ENCODE measurements at places on chromosomes 16 and 17. TPM values are rescaled to one million over a fixed set of nuclear protein-coding genes. Genes with fewer than 3 reads are reported as not detected.

DNA sequence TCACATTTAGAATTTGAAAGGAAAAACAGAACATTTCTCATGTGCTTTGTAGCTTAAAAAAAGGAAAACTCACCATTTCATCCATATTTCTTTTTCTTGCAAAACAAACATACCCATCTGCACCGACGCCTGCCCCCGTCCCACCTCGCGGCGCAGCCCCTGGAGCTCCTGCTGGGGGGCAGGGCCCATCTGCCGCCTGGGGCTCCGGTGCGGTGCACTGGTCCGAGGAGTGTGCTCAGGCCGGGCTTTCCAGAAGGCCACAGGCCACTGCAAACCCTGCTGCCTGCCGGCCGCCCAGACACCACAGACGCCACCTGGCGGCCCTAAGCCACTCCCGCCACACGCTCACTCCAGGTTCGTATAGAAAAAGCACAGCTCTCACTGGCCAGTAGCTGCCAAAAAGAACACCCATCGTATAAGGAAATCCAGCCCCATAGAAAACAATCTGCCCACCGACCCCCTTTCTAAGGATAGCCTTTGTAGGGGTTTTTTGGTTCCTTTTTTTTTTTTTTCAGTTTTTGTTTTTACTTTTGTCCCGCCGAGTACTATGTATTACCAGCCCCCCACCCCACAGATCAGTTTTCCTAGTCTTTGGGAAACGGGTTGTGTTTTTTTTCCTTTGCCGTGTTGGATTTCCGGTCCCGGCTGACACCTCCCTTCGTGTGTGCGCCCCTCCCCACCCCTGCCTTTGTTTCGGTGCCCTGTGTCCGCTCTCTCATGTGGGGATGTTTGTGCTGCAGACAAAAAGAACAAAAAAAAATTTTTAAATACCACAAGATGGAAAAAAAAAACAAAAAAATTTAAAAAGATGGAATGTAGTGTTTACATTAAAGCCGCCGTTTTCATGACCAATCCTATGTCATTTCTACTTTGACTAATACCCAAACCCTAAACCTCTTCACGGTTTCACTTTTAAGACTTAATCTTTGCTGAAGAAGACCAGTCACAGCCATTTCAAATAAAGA lies 68.8 kb downstream of the AMFR start:
- DNase-seq: peak; percentile 88

GRCh38 chr17:37815536-37815935 lies 70.7 kb upstream of the HNF1B start:
- DNase-seq: no peak

GRCh38 chr17:73396431-73397277 lies 84.9 kb upstream of the CDC42EP4 start:
- DNase-seq: peak; percentile 4

GRCh38 chr16:85891776-85892166 lies 7.2 kb upstream of the IRF8 start:
- no peak for DNase-seq

GRCh38 chr17:49565948-49566491 lies 9.7 kb upstream of the NXPH3 start:
- no peak for DNase-seq

GRCh38 chr16:15770512-15770911 lies 86.3 kb downstream of the MYH11 start:
- DNase-seq: peak; percentile 77

- DNase-seq: no peak
Observed at GRCh38 chr16:35639233-35640205, 2180.1 kb downstream of the TP53TG3F start.

- no peak for DNase-seq
Observed at GRCh38 chr16:68972013-68972412, 128.7 kb downstream of the TANGO6 start.

- no peak for DNase-seq
Observed at GRCh38 chr17:49848019-49848473, at the start of gene TAC4. TAC4 (minus strand) TSS chr17:49848069; CDS start chr17:49848017, 52 bp downstream.

DNA sequence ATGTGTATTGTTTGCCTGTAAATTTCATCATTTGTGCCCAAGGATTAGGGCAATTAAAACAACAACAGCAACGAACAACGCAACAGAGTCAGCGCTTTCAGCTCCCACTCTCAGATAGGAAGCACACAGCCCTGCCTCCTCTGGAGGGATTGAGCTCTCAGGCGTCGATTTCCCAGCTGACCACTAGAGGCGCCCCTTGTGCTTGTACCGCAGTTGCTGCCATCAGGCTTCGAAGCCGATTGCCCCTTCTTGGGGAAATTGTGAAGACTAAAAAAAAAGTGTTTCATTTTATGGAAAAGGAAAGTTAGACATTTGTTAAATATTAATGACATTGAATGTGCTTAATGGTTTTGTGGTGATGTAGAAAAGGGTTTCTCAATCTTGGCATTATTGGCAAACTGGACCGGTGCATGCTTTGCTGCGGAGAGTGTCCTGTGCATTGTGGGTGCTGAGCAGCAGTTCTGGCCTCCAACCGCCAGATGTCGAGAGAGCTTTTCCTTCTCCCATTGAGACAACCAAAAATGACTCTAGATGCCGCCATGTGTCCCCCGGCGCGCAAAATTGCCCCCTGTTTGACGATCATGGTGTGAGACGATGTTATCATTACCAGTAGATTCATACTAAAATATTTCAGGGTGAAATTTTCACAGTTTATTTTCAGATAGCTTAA lies 650.4 kb upstream of the RBFOX1 start:
- DNase-seq: no peak

- DNase-seq: peak; percentile 98
Observed at GRCh38 chr17:40915199-40915661, 22.2 kb downstream of the KRT23 start.

DNA sequence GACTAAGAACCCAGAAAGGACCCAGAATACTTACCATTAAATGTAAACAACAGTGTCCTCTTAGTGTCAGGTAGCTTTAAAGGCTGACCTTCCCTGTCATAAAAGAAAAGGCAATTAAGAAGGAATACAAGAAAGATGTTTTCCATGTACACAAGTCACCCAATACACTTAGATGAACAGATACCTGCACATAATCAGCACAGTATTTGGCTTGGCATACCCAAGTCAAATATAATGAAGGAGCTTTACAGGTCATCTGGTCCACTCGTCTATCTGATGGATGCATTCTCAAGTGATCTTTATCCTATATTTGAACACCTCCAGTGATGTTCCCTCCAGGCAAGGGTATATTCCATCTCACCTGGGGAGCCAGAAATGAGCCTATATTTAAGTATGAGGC lies 11.1 kb upstream of the STRADA start:
- no peak for DNase-seq

DNA sequence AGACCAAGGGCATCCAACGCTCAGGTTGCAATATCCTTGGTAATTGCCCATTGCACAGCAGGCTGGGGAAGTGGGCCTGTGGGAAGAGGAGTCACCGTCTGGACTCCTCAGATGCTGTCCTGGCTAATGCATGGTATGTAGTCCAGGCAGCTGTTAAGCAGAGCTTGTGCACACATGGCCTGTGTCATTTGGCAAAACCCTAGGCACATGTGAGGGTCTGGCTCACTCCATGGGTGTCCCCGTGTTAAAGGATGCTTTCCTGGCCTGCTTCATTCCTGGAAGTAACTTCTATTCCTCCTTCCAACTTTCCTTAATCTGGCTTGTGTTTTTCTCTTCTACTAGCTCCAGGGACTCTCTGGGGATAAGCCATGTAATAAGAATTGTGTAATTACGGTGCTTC lies 378.0 kb upstream of the CA10 start:
- DNase-seq: no peak

DNA sequence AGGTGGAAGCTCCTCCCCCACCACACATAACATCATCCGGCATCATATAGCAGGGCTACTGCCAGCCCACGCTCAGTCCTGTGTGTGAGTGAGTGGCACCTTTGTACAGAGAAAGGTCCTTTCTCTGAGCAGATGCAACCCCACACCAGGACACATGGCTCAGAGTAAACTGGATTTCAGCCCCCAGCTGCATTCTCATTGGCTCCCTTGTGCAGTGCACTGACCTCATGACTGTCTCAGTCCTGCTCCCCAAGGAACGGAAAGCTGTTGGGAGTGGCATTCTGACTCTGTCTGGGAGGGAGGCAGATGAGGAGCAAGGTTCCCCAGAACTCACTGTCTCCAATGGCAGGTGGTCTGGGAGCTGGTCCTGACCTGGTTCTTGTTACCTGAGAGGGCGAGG lies 244.1 kb downstream of the PHKB start:
- DNase-seq: peak; percentile 15

GRCh38 chr16:79328402-79329165 lies 272.0 kb downstream of the MAF start:
- DNase-seq: no peak

DNA sequence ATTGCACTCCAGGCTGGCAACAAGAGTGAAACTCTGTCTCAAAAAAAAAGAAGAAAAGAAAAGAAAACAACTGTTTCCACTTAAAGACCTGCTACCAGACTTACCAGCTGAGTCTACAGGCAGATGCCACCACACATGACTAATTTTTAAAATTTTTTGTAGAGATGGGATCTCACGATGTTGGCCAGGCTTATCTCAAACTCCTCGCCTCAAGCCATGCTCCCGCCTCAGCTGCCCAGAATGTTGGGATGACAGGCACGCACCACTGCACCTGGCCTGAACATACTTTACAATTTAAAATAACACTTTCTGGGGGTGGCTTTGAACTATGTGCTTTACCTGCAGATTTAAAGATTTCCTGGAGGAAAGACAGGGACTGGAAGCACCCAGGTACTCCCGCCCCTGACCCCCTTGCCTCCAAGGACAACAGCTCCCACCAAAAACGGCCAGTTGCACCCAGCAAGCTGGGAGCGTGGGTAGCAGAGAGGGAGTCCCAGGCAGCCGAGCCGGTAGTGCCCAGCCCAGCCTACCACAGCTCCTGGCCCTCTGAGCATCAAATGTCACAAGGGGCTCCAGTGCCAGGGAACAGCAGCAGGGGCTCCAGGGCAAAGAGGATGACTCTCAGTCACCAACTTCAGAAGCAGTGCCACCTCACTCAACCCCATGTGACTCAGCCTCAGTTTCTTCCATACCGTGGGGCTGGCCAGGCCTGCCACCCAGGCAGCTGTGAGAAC lies 262.9 kb downstream of the PARN start:
- no peak for DNase-seq

GRCh38 chr16:52312716-52313115 lies 234.2 kb downstream of the TOX3 start:
- no peak for DNase-seq

DNA sequence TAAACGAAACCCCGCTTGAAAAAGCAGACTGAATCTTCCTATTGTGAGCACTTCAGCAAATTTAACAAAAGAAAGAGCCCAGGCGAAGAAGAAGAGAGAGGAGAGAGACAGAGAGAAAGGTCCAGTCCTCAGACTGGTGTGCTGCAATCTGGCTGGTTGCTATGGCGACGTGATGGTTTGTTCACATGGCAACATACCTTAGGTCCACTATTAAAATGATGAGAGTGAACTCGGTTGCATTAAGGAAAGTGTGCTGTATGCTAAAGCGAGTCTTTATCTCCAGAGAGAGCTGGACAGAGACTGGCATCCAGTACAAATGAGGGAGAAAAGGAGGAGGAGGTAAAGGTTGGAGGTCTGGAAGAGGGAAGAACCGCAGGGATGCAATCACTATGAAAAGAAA lies 271.8 kb upstream of the ZFHX3 start:
- DNase-seq: no peak

KRTAP4-9 gene
- 0.24 TPM for polyA plus RNA-seq

SMPD3 gene
- polyA plus RNA-seq: not detected

APOBR gene
- polyA plus RNA-seq: not detected

WDR59 gene
- polyA plus RNA-seq: 44.6 TPM

KLHL10 gene
- not detected for polyA plus RNA-seq

SEPTIN12 gene
- not detected for polyA plus RNA-seq

ERBB2 gene
- polyA plus RNA-seq: 33.3 TPM
